Left colon (tissue), 2 donors: ENCODE measurements at places on chromosomes 4 and X.

DNA sequence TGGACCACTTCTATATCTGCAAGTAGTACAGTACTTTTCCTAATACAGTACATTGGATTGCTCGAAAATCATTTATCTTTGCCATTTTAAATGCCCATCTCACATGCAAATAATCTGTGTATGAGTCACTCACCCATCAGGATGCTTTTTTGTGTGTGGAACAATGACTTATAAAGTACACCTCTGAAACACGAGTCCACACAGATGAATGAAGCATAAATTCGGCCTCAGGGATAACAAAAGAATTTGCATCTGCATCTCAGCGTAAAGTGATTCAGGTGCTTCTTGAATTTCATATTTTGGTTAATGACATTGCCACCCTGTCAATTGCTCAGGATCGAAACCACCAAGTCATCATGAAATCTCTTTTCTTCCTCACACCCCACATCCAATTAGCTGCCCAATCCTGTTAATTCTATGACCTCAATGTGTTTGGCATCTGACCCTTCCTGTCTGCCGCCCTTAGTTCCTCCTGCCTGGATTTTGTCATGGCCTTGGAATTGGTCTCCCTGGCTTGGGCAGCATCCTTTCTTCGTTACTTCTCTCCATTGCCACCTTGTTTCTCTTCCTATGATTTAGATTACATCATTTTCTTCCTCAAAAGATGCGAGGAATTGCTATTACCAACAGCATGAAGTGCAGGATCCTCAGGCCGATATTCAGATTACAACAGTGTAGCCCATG lies 161.6 kb upstream of the MID1 start:
- no peak for DNase-seq

DNA sequence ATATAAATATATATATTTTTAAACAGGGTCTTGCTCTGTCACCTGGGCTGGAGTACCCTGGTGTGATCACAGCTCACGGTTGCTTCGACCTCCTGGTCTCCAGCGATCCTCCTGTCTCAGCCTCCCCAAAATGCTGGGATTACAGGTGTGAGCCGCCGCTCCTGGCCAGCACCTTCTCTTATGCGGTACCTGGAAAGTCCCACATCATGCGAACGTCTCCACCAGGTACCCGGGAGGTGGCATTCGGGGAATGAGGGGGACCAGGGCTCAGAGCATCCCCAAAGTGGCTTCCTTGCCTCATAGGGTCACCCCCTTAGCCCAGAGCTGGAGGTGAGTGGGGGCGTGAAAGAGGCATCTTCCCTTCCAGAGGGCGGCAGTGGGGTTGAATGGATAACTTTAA lies 84.0 kb upstream of the PPP2R3B start:
- DNase-seq = no peak

DNA sequence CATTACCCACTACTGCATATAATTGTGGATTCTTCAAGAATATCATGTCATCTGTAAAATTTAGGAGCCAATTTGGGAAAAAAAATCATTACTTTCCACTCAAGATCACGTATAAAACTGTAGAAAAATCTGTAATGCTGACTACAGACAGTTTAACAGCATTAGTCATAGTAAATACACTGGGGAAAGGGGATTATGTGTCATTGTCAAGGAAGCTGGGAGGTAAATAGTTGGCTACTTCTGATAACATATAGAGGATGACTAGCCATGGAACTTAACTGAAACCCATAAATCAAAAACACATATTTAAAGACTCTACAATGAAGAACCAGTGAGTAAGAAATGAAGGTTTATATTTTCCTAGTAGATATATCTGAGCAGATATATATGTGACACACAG lies 1666.4 kb upstream of the IGFBP7 start:
- no peak for DNase-seq

- no peak for DNase-seq
Observed at GRCh38 chr4:80462621-80463091, 127.1 kb downstream of the CFAP299 start.

GRCh38 chrX:123833387-123833786 lies 26.5 kb upstream of the XIAP start:
- no peak for DNase-seq

- no peak for DNase-seq
Observed at GRCh38 chrX:12580548-12580947, 210.7 kb upstream of the PRPS2 start.

GRCh38 chrX:103773445-103773844 lies 3.2 kb upstream of the PLP1 start:
- no peak for DNase-seq

DNA sequence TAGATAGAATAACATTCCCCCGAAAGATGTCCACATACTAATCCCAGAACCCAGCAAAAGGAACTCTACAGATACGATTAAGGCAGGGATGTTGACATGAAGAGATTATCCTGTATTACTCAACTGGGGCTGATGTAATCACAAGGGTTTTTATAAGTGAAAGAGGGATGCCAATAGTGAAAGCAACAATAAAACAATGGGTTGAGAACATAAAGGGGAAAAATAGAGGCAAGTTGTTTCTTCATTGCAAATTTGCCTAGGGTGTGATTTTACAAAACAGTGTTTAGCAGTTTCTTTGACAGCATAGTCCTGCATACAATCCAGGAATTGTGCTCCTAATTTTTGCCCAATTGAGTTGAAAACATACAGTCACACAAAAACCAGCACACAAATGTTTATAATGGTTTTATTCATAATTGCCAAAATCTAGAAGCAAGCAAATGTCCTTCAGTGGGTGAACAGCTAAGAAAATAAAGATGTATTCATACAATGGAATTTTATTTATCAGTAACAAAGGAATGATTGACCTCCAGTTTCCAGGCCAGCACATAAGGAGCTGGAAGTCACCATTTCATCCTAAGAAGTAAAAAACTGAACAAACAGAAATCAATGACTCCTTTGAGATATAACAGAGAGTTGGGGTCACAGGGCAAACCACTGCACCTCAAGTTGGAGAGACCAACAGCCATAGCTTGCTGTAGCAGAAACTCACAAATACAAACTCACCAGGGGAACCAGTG lies 107.2 kb downstream of the CENPC start:
- DNase-seq = no peak

DNA sequence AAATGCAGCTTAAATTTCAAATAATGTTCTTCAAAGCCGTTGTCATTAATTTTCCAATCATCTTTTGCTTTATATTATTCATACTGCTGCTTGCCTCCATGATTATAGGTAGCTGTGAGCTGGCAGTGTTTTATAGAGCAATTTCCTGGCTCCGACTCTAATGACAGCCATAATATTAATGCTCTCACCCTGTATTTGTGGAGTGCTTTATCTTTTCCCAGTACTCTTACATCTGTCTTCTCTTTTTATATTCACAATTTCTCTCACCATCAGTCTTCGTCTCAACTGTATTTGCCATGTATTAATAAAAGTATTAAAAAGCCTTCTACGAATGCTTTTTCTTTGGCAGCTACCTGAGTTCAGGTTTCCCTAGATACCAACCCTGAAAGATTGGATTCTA lies 21.0 kb downstream of the ATXN3L start:
- DNase-seq = no peak

DNA sequence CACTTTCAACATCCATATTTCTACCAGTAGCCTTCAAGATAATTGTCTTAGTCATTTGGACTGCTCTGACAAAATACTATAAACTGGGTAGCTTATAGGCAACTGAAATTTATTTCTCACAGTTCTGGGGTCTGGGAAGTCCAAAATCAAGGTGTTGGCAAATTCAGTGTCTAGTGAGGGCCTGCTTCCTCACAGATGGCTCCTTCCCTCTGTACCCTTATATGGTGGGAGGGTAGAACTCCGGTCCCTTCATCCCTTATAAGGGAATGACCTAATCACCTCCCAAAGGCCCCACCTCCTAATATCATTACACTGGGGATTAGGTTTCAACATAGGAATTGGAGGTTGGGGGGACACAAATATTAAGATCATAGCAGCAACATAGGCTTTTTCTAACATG lies 7.4 kb upstream of the TBC1D25 start:
- no peak for DNase-seq

- DNase-seq = no peak
Observed at GRCh38 chrX:133947996-133948395, 37.4 kb downstream of the GPC3 start.

GRCh38 chrX:15418041-15418706 lies 34.0 kb upstream of the VEGFD start:
- no peak for DNase-seq

GRCh38 chr4:139279760-139280620 lies at the start of gene MGARP:
TSS of gene MGARP (minus strand) at chr4:139280225. CDS start at chr4:139280158, 67 bp downstream.
- DNase-seq = no peak
